SW480 (cell line): ENCODE measurements at places on chromosomes 12 and 14.

DNA sequence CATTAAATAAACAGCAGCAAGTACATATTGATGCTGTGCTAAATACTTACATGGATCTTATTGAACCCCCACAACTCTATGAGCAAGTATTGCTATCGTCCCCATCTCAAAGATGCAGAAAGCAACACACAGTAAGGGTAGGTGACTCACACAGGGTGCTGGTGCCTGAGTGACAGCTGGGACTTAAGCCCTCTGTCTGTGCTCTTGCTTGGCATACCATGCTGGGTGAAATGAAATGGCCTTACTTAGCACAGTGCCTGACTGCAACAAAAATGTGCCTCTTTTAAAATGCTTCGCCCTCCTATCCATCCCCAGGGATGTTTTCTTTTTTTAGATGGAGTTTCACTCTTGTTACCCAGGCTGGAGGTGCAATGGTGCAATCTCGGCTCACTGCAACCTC, 788 bp downstream of the TEX52 start:
- no peak for DNase-seq

DNA sequence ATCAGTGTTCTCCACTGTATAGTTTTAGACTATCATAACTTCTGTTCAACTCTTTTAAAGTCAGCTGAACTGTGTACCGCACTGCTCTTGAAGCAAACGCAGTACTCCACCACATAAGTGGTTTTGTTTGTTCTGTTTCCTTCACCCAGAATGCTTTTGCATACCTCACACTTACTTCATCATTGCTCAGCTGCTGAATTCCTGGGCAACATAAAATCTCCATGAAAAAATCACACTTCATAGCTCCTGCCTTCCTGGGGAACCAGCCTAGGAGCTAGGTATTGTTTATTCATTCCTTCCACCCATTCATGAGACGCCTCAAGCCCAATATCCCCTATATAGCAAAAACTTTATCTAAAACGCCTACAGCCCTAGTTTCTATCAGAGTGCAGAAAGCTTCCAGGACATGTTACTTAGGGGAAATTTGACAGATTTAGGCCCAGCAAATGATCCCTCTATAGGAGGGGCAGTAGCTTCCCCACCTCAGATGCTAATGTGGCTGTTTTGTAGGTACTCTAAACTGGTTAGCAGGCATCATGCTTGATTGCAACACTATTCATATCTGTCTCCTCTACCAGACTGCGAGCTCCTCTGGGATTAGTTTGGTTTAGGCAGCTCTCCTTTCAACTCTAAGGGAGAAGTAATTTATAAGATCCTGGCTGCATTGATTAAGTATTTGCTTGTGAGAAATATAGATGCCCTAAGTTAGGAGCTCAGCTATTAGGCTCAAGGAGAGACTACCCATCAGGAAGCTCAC, 44.5 kb downstream of the LRRC9 start:
- DNase-seq, result no peak

- no peak for DNase-seq
Measured at GRCh38 chr14:96956464-96957239, 159.5 kb downstream of the VRK1 start.

- peak; percentile 82 for DNase-seq
Measured at GRCh38 chr12:64221651-64222008, 466 bp downstream of the KICS2 start.

- DNase-seq, result peak; percentile 56
Measured at GRCh38 chr12:92827836-92828431, 101.2 kb downstream of the EEA1 start.

DNA sequence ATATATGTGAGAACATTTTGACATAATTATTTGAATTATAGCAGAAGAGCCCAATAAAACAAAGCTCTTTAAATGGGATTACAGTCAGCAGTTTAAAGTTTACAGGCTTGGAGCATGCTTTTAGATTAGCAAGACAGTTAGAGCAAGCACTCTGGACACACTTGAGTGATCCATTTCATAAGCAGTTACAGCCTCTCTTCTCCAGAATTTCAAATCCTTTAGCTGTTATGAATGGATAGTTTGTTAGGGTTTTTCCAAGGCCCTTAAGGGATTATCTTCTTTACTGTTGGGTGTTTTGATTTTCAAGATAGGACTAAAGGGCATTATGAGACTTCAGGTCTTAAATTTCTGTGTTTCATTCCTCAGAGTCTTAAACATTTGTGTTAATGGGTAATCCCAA, 36.3 kb downstream of the BEST3 start:
- DNase-seq, result no peak

GRCh38 chr14:32606301-32606700, 277.2 kb downstream of the AKAP6 start:
- DNase-seq, result no peak

GRCh38 chr12:68342966-68343365, 10.8 kb upstream of the MDM1 start:
- no peak for DNase-seq

- DNase-seq, result no peak
Measured at GRCh38 chr12:41709463-41710285, 435.0 kb downstream of the GXYLT1 start.

DNA sequence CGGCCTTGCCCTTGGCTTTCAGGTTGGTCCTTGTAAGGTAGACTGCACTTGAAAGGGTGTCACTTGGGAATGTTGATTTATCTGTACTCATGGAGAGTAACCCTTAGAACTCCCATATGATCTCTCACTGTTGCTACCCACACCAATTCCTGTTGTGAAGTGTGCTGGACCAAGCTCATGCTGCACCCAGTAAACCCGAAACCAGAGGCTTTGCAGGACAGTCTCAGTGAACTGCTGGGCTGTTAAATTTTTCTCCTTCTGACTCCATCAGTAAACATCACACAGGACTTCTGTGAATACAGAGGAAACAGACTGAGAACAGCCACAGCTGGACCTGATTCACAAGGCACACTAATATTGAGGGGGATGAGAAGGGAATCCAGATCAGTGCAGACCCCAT, 783.0 kb downstream of the TMEM121 start:
- no peak for DNase-seq
